ENCODE measurements at places on chromosomes 2 and 18.

DNA sequence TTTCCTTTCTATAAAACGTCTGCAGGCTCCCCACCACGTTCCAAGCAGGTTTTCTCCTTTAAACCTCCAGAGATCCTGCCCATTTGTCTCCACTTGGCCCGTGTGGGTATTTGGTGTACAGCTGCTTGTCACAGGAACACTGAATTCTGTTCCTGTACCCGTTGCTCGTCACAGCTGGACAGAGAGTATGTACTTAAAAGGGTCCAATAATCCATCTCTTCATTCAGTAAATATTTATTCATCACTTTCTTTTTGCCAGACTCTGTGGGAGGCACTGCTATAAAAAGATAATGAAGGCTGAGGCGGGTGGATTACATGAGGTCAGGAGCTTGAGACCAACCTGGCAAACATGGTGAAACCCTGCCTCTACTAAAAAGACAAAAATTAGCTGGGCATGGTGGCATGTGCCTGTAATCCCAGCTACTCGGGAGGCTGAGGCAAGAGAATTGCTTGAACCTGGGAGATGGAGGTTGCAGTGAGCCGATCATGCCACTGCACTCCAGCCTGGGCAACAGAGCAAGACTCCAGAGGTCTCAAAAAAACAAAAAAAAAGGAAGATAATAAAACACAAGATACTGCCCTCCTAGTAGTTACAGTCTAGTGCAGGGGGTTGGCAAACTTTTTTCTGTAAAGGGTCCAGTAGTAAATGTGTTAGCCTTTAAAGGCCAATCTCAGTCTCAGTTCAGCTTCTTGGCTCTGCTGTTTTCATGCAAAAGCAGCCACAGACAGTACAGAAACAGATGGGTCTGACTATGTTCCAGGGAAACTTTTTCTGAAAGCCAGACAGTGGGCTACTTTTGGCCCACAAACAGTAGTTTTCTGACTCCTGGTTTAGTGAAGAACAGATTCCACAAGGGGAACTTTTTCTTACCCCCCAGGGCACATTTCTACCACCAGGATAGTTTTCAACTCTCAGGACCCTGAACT, 309.9 kb upstream of the RAB12 start:
- no peak for DNase-seq

DNA sequence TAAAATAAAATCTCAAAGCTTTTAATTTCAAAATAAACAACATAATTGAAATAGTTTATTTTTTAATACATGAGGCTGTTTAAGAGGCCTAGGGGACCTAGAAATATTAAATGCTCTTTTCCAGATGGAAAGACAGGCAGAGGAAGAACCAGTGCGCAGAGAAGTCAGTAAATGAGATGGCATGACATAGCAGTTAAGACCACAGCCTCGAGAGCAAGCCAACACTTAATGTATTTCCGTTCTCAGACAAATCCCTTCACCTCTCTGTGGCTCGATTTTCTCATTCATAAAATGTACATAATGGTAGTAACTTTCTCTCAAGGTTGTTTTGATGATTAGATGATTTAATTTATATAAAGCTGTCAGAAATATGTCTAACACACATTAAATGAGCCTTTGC, 405.1 kb upstream of the CWC22 start:
- no peak for DNase-seq

DNA sequence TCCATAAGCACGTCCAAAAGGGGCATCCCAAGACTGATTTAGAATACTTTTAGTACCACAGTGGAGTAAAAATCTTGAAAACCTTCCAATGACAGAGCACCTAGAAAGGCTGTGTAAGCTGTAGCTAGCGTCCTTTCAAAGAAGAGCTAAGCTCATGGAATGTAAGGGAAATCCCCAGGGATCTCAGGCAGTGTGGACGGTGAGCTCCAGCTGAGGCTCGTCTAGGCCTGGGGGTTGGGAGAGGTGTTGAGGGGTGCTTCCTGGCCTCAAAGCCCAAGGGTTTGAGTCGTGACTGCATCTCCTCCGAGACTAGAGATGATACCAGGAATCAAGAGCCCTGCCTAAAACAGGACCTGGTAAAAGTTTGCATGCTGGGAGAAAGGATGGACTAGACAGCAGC, 7.6 kb downstream of the CTIF start:
- no peak for DNase-seq

- no peak for DNase-seq
Observed at GRCh38 chr2:176325732-176326131, 56.5 kb downstream of the MTX2 start.

GRCh38 chr2:175847128-175847527, 154.9 kb downstream of the LNPK start:
- DNase-seq: no peak

GRCh38 chr2:163281717-163282116, 443.1 kb upstream of the KCNH7 start:
- no peak for DNase-seq

- no peak for DNase-seq
Observed at GRCh38 chr2:136057023-136057801, 60.7 kb downstream of the CXCR4 start.

GRCh38 chr2:184814421-184814820, 216.1 kb downstream of the ZNF804A start:
- DNase-seq: no peak

- no peak for DNase-seq
Observed at GRCh38 chr18:2515908-2516625, 55.2 kb downstream of the METTL4 start.

- no peak for DNase-seq
Observed at GRCh38 chr2:99841749-99842148, 300.6 kb downstream of the AFF3 start.

- no peak for DNase-seq
Observed at GRCh38 chr2:226693521-226693920, 106.1 kb downstream of the IRS1 start.

GRCh38 chr2:162245781-162246180, 2.5 kb upstream of the FAP start:
- DNase-seq: no peak

DNA sequence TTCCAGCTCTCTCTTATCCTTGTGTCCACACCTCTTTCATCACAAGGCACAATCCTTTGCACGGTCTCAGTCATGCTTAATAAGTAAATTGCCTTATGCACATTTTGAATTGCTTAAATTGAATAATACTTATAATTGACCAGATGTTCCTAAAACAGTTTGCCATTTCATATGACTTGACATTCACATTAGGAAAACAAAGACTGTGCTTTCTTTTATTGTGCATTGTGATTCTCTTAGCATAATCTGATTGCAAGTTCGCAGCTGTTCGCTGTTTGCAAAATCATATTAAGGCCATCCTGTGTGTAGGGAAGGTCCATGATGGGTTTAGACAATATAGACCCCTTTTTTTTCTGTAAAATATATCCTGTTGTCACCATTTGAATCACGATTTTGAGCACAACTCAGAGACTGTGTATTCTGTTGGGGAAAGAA, 75.6 kb downstream of the RNF144A start:
- peak; percentile 31 for DNase-seq

DNA sequence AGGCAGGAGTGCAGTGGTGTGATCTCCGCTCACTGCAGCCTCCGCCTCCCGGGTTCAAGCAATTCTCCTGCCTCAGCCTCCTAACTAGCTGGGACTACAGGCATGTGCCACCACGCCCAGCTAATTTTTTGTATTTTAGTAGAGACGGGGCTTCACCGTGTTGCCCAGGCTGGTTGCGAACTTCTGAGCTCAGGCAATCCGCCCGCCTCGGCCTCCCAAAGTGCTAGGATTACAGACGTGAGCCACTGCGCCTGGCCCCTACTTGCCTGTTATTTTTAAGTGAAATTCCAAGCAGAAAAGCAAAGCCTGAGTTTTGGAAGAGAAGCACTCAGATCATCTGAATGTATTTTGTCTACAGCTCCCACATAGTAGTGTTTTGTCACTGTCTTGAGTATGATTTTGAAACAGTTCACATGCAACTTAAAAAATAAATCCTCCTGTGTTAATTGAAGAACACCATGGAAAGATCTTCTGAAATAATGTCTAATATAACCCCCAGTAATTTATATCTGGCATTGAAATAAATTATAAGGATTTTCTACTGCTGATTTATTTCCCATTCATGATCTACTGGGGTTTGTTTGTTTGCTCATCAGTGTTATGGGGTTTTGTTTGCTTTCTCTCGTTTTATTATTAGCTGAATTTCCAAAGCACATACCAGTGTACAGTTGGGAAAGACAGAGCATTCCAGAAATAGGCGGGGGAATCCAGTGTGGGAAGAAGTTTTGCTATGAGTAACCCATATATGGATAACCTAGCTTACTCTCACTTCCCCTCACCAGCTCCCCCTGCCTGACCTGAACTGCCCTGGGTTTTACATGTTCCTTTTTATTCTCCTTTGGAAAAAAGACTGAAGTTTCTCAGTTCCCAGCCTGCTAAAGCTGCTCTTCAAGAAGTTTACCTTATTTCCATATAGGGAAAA, 80.1 kb upstream of the MAP3K20 start:
- DNase-seq: no peak

GRCh38 chr18:78722929-78723710, 256.5 kb upstream of the SALL3 start:
- DNase-seq: no peak

DNA sequence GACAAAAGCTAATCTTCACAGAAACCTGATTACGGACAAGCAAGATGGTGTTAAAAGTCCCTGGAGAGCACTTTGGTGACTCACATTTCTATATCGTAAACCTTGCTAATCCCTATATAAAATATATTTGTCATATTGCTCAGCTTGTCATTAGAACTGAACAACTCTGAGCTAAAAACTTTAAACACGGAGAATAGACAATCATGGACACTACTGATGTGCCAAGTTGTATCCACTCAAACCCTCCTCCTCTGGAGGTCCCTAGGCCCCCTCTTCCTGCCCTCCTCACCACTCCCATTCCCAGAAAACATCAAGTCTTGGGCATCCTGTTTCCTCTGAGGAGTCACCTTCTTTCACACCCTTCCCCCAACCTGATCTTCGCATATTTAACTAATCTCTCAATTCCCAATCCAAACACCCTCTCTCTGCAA, 138.7 kb upstream of the PID1 start:
- no peak for DNase-seq

DNA sequence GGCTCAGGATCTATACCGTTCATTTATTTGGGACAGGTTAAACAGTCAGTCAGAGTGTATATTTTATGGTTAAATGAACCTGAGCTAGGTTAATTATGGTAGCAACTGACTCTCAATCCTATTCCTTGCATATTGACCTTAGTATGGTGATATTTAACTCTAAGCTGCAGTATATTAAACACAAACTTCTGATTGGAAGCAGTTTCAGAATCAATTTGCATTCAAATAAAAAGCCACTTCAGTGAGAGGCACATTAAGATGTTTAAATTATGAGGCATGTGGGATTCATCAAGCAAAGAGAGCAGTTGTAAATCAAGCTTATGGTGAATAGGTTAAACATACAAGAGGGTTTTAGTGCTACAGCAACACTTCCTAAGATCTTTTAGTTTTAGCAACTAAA, 40.4 kb downstream of the FRZB start:
- DNase-seq: no peak

GRCh38 chr2:176531608-176532007, 262.4 kb downstream of the MTX2 start:
- DNase-seq: no peak

GRCh38 chr2:39156107-39156506, 35.3 kb upstream of the SOS1 start:
- no peak for DNase-seq

DNA sequence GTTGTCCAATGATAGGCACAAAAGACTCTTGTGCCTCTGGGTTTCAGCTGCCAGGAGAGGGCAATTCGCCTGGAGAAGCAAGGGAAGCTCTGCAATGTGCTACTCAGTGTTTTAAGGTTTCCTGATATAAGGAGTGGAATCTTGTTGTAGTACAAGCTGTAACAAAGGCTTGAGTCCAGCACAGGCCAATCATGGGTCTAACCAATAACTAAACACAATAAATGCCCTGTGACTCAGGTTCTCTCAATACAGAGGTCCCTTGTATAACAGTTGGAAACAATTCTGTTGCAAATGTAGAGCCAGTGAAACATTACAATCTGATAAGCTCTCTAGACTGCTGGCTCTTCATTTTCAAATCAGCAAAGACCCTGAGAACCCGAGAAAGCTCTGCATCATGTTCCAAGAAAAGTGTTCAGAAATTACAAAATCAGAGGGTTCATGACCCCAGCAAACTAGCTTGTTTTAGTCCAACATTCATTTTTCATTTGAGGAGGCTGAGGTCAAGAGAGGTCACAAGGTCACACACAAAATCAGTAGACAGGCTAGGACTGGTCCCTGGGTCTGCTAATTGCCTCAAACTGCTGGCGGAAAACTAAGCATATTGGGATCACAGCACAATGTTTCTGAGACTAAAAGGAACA, 59.0 kb upstream of the DNMT3A start:
- DNase-seq: no peak

DNA sequence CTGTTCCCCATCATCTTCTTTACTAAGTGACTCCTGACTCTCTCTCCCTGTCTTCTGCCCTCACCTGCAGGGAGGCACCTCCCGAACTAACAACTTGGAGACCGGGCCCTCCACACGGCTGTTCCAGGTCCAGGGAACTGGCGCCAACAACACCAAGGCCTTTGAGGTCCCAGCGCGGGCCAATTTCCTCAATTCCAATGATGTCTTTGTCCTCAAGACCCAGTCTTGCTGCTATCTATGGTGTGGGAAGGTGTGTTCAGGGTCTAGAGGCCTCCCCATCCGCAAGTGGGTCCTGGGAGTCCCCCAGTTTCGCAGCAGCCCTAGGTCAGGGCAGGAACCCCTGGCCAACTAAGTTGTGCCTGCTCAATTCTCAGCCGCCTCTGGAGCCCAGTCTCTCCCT, 15.5 kb downstream of the VIL1 start:
- no peak for DNase-seq

DNA sequence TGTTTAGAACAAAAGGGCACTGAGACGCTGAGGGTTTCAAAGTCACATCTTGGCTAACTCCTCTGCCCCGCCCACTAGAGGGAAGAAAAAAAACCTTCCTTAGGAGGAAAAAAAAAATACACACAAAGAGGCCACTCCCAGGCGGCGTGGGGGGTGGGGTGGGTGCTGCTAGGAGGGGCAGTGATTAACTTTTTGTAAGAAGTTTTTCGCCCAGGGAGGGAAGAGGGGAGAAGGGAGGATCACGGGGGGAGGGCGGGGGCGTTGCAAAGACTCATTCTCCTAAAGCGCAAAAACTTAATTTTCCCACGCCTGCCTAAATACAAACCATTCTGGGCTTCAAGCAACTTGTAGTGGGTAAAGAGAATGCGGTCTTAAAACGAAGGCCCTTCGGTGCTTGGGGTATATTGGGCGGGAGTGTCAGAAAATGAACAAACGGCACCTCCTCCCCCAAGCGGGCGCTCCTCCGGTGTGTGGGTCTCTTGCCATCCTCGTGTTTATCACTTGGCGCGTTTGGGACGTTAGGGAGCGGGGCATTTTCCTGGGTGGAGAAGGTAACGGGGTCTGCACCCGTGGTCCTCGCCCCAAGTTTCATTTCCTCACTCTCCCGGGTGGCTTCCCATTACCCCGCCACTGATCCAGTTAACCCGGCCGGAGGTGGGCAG, 1.7 kb downstream of the CXCR4 start:
- no peak for DNase-seq

DNA sequence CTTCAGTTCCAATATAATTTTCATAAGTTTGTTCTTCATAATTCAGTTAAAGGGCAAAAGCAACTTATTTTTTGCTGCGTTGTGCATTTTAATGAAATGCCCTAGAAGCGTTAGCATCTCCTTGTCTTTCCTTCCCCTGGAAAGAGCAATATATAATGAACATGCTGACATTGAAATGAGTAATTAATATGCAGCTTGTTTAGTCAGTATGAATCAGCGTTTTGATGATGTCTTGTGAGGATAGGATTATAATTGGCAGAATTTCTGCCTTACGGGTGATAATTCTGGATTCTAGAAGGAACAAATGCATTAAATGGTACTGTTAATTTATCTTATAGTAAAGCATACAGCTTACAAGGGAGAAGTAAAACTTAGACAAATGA, 152.3 kb upstream of the MMADHC start:
- no peak for DNase-seq

- DNase-seq: no peak
Observed at GRCh38 chr2:220455351-220455990, 828.0 kb downstream of the SLC4A3 start.

Data from SK-N-DZ (cell line).